ENCODE measurements at places on chromosomes 6 and 20.

- no peak for DNase-seq
Observed at GRCh38 chr20:44776980-44777379, 31.3 kb downstream of the KCNK15 start.

GRCh38 chr20:43831481-43832065 is 83.1 kb upstream of the TOX2 start:
- no peak for DNase-seq

DNA sequence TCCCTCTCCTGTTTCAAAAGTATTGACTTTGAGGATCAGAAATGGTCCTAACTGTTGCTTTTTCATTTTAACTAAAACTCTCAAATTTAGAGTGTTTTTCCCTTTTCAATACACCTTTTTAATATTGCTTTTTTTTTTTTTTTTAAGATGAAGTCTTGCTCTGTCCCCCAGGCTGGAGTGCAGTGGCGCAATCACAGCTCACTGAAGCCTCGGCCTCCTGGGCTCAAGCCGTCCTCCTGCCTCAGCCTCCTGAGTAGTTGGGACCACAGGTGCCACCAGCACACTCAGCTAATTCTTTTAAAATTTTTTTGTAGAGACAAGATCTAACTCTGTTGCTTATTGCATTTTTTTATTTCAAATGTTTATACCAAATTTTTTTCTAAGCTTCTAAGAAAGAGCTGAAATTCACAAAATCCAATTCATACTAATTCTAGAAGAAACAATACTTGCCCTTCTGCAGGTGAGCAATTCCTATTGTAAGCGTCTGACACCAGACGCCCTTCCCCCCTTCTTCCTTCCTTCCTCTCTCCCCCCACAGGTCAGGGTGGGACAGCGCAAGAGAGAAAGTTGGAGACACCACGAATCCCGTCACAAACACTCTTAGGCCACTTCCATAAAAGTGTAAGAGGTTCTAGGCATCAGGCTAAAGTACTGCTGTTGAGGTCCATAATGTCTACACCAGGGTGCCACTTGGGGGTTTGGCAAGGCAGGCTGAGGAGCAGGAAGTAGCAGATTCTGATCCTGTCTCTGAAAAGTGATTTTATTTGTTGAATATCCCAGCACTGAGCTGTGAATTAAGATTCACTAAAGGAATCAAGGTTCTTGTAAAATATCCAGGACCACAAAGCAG is 12.8 kb downstream of the DLL1 start:
- no peak for DNase-seq

GRCh38 chr20:17679941-17680835 is 1.9 kb downstream of the RRBP1 start:
- DNase-seq = peak; percentile 44

DNA sequence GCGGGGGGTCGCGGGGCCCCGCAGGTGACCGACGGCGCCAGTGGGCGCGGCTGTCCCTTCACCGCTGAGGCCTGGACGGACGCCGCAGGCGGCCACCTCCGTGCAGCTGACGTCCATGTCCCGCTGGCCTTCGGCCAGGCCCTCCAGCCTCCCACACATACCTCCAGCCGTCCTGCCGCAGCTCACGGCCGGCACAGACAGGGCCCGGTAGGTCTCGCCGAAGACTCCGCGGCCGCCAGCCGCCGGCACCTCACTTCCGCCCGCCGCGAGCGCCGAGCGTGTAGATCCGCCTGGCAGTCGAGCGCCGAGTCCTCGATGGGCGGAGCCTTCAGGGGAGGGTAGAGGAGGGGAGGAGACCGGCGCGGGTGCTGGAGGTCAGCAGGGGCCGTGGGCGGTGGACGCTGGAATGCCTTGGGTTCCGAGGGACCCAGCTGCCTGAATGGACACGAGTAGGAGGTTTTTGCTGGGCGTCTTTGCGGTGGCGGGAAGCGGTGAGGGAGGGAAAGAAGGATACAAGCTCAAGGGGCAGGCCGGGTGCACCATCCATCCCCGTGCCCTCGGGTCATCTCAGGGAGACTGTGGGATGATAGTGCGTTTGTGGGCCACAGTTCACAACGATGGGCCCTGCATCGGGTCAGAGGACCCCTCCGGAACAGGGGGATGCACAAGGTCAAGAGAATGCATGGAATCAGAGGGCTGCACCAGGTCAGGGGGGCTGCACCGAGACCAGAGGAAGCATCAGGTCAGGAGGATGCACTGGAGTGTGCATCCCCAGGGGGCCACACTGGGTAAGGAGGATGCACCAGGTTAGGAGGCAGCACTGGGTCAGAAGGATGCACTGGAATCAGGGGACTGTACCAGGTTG is at the start of gene EXOC2:
Gene EXOC2 (minus strand): TSS at position 282 of the 865 bp plus-strand sequence. CDS start 55,321 bp downstream, outside the sequence.
- peak; percentile 83 for DNase-seq

GRCh38 chr6:148507774-148508173 is 165.1 kb downstream of the SASH1 start:
- no peak for DNase-seq

DNA sequence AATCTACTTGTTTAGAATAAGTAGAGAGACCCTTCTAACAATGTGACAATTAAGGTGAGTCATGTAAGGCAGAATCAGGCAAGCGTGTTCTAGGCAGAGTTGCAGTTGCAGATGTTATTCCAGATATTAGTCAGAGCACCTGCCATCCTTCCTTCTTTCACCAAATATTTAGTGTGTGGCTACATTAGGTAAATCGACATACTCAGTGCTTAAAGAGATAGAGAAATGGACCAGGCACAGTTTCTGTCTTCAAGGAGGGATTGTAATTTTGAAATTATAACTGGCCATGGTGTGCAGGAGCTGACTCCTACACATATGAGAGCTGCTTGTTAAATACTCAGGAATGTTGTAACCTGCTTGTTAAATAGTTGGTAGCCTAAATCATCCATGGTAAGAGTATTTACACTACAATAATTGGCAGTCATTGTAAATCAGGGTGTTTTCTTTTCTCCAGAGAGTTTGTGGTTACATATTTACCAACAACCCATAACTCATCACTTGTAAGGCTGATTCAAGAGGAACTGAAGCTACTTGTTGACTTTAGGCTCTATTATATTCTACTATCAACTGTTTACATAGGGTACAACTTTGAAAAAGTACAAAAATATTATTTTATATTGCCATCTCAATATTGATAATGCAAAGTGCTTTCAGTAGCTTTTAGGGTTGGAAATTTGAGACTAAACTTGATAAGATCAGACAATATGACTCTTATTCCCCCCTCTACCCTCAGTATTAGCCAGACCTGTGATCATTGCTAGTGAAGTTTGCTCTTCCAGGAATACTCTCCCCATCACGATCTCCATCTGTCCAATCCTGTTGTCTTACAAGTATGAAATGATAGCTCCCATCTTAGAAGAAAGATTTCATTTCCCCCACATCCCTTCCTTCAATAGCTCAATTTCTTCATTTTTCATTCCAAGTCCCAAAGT is 607.1 kb downstream of the COL12A1 start:
- DNase-seq = no peak

GRCh38 chr6:113709936-113710509 is 147.1 kb upstream of the MARCKS start:
- no peak for DNase-seq

GRCh38 chr20:35661908-35662307 is 2.8 kb downstream of the CPNE1 start:
- no peak for DNase-seq

DNA sequence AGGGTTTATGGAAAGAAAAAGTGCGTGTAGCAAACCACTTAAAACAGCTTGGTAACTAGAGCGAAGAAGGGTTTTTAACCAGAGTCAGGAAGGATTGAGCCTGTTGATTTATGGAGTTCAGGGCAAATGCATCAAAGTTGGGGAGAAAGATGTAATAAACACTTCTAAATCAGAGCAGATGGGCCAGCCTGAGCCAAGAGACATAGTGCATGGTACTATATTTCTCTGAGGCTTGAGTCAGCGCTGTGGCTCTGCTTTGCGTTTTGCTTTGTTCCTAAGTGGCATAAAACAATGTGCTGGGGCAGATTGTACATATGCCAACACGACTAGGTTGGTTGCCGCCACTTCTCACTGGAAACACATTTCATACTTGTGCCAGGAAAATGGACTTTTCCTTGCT is 111.3 kb downstream of the BCKDHB start:
- no peak for DNase-seq

DNA sequence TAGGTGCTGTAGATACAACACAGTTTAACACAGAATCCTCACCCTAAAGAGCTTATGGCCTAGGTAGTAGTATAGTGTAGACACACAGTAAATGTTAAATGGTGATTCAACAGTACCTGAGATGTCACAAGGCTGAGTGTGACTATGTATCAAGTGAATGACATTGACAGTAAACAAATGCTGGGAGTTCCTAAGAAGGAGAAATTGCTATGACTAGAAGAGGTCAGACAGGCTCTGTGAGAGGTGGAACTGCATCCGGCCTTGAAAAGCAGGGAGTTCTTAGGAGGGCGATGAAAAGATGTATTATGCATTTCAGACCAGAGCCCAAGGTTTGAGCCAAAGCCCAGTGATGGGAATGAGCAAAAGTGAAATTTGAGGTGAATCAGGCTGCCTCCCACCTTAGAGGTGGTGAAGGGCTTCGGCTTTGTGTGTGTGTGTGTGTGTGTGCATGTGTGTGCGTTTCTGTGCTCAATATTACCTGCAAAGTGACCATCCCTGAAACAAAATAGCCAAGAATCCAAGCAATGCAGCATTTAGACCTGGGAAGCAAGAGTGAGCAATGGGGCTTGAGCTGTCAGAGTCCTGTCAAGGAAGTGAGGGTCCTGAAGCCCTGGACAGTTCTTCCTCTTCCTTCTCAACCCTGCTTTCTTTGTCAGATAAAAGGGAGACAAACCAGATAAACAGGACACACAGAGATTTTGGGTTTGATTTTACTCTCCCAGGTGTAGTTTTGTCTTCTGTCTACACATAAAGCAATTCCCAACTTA is 32.3 kb upstream of the CITED2 start:
- no peak for DNase-seq

DNA sequence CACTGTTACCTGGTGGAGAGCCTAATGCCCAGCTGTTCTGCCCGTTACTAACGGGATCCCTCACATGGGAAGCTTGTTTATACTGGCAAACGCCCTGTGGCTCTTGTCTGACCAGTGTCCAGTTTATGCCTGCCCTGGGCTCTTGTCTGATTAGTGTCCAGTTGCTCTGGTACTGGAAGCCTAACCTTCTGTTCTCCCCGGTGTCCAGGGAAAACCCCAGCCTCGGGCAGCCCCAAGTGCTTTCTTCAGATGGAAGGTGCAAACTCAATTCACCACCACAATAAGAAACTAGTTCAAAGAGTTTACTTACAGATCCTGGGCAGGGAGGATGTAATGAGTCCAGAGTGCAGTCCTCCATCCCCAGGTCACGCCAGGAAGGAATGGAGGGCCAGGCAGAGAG is 148.4 kb downstream of the TBXT start:
- no peak for DNase-seq

GRCh38 chr20:1816384-1817381 is 78.5 kb upstream of the SIRPA start:
- no peak for DNase-seq

GRCh38 chr6:101847690-101848089 is 454.2 kb downstream of the GRIK2 start:
- no peak for DNase-seq

DNA sequence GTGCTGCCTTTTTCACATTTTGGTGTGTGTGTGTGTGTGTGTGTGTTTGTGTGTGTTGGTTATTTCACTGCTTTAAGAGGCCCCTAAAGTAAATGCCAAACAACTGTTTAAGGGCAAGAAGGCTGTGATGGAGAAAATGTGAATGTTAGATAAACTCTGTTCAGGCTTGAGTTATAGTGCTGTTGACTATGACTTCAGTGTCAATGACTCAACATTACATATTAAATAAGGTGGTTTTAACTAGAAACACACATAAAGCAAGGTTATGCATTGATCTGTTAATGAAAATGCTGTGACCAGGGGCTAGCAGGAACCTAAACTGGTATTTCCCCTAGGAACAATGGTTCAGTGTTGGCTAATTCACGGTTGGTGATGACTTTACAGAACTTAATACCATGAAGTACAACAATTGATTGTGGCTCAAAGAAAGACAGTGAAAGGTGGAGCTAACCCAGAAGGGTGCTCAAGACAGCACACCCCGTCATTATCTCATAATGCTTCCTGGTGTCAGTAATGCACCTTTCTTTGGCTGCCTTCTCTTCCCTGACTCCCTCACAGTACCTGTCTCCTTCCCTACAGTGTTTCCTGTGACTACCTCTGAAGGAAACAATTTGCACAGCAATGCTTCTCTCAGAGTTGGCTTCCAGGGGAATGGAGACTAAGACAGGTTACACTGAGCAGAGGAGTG is 116.1 kb downstream of the RIN2 start:
- no peak for DNase-seq

GRCh38 chr6:129252377-129253071 is 369.6 kb downstream of the LAMA2 start:
- DNase-seq = no peak

DNA sequence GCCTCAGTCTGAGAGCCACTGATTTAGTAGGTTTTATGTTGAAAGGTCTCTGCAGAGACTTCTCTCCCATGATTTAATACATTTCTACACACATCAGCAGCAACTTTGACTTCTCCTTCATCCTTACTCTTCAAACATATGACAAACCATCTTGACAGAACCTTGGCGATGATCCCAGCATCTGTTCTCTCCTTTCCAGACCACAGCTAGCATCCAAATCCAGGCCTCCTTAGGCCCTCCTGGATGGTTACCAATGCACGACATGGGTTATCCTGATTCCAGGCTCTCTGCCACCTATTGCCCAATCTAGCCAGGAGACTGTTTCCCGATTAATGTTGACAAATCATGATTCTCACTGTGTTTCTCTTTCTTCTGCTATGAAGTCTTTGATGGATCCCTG is 16.8 kb downstream of the LAMA4 start:
- no peak for DNase-seq

- DNase-seq = no peak
Observed at GRCh38 chr6:56353860-56354259, 106.5 kb upstream of the COL21A1 start.

DNA sequence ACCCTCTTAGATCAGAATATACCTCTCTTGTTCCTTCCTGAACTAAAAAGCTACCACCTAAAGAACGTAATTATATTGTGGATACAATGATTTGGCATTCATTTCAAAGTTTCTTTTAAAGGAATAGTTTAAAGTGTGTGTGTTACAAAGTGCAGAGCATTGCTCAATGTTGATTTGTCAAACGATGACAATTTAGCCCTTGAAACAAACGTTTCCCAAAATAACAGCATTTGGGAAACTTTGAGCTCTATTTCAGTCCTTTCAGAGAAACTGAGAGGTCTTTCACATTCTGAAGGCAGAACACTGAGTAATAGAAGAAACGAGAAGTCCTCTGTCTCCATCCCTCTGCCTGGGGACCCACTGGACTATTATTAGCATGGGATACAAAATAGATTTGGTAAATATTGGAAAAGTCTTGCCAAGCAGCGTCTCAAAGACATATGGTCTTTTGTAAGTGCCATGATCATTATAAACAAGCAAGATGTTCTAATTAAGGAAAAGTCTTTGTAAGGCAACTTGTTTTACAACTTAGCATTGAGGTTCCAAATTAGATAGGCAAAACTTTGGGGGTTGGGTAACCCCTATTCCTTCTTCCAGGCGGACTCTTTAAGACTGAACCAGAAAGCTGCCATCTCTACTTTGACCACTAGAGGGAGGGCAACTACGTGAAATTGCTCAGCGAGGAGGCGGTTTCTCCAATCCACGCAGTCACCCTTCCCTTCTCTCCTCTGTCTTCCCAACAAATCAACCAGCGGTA is 208.8 kb downstream of the RNF144B start:
- DNase-seq = peak; percentile 56

GRCh38 chr20:64101731-64102621 is 5.4 kb downstream of the NPBWR2 start:
- peak; percentile 76 for DNase-seq
